Stimulated activated CD4-positive, alpha-beta T cell treated with anti-CD3 and anti-CD28 coated beads, Interleukin-1b, Interleukin-23, amount 100 ng/mL, for 24 hours (primary cell): ENCODE measurements at places on chromosomes 2 and 18.

- no peak for DNase-seq
Measured at GRCh38 chr18:74731097-74731496, 133.4 kb downstream of the ZNF407 start.

DNA sequence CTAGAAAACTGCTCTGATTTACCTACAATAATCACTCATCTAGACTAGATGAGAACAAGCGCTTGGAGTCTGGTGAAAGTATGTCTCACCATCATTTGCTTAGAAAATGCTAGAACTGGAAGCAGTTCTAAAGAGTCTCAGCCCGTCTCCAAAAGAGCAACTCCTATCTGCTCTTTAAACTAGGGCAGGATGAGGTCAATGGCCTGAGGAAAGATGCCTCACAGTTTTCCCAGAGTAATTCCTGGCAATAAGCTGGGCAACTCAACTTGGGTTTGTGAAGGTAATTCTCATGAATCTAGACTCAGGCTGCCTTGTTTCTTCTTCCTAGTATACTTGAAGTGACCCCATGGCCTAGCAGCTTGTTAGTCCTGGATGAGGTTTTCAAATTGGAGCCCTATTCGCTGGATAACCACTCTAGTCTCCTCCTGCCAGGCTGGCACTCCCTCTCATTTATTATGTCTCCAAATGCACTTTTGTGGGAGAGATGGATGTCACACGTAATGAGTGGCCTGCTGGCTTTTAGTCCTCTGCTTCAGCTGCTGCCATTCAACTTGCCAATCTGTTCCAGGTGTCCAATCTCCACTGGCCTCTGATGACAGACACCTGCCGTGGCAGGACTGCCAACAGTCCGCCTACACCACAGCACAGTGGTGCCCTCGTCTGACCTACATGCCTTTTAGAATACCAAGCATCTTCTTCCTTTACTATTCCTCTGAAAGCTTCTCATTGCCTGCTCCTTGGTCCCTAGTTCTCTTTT, 80.9 kb downstream of the CABYR start:
- no peak for DNase-seq

- DNase-seq = no peak
Measured at GRCh38 chr2:224573724-224574123, 11.4 kb downstream of the CUL3 start.

- no peak for DNase-seq
Measured at GRCh38 chr2:20212459-20212870, 12.5 kb downstream of the SDC1 start.

DNA sequence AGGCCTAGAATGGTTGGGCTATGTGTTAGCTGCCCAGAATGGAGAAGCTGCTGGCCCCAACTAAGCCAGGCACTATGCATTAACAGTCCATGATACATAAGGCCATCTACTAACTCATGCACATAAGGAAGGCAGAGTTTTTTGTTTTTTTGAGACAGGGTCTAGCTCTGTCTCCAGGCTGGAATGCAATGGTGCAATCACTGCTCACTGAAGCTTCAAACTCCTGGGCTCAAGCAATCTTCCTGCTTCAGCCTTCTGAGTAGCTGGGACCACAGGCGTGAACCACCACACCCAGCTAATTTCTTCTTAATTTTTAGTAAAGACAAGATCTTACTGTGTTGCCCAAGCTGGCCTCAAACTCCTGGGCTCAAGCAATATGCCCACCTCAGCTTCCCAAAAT, 37.6 kb downstream of the GPR45 start:
- DNase-seq = no peak

DNA sequence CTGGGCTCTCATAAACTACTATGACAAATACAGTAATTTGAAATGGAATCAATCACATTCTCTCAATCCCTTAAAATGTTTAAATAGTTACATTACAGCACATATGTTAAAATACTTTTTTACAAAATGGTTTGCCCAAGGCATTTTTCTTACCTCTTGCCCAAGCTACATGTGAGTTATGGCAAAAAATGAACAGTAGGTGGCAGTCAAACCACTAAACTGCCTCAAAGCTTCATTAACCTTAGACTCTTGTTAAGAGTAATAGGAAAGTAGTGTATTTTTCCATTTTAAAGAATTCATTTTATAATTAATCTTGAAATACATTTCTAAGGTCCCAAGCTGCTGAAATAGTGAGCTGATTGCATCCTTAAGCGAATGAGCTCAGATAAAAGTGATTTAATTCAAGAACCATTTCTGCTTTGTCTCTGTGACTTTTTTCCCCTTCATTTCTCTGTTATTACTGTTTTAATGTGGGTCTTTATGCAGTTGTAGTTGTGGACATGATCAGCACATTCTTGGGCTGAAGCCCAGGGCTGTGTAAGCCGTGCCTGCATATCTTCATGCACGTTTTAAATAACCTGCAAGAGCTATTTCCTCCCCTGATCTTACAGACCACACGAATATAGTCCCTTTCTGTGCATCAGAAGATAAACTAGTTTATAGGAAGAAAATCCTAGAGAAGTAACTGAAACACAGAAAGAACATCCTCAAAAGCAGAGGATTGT, 311.8 kb downstream of the LNPK start:
- DNase-seq = no peak

DNA sequence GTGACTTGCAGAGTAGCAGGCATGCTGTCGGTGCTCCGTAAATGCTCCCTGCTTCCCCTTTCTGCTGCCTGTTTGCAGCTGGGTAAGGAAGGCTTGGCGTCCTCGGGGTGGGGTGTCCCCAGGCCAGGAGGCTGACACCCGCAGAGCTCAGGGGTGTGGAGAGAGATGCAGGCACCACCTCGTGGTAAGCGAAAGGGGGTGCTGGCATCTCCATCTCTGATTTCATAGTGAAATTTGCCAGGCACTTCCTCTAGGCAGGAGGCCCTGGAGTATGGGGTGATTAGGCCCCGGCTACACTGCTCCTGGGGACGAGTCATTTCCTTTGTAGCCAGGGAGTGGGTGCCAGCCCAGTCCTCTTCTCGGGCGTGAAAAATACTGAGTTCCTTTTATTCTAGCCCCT, 160.4 kb downstream of the KLHL29 start:
- DNase-seq = no peak

- no peak for DNase-seq
Measured at GRCh38 chr2:29012211-29012681, 31.1 kb downstream of the TOGARAM2 start.

DNA sequence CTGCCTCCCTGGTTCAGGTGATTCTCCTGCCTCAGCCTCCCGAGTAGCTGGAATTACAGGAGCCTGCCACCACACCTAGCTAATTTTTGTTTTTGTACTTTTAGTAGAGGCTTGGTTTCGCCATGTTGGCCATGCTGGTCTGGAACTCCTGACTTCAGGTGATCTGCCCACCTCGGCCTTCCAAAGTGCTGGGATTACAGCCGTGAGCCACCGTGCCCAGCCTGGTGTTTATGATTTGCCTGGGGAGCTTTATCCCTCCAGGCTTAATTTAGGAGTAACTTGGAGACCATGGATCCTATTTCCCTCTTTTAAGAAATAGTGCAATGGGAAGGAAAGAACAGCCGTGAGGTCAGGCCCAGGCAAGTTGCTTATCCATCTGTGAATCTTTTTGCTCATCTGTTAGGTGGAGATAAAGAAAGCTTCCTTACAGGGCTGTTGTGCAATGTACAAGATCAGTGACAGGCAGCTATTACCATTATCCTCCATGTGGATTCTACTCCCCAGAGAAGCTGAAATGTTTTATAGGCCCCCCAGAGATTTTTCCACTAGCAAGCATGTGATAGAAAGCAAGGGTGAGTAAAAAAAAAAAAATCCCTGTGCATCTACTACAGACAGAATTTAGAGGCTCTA, 104.9 kb upstream of the MGAT5 start:
- no peak for DNase-seq

- no peak for DNase-seq
Measured at GRCh38 chr2:166784296-166784946, 103.9 kb upstream of the XIRP2 start.
